B cell (primary cell): ENCODE measurements at places on chromosomes 2 and 18.

- no peaks in the 10 kb centered on the region for H3K4me1 ChIP-seq
- H3K27me3 ChIP-seq = no peaks in the 10 kb centered on the region
- DNase-seq = no peak
- no peak overlapping the region for H3K4me3 ChIP-seq
- no peaks in the 10 kb centered on the region for H3K36me3 ChIP-seq
- H3K27ac ChIP-seq = no peak overlapping the region
Observed at GRCh38 chr18:48228841-48229240, 180.3 kb downstream of the ZBTB7C start.

DNA sequence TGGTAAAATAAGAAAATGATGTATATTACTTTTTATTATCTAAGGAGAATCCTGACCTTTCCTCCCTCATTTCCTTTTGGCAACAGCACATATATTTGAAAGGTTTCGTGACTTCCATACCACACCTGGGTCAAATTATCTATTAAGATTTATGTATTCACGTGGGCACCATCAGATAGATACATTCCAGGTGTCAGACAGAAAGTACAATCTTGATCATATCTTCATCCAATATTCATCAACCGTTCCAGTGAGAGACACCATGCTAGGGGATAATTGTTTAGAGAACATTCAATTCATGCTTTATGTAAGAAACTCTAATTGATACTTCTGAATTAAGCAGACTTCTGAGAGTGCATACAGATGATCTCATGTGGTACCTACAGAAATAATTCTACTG is 73.7 kb downstream of the SCN9A start:
- no peaks in the 10 kb centered on the region for H3K36me3 ChIP-seq
- no peak overlapping the region for H3K27ac ChIP-seq
- no peak for DNase-seq
- no peaks in the 10 kb centered on the region for H3K4me1 ChIP-seq
- H3K4me3 ChIP-seq = no peak overlapping the region

- H3K4me3 ChIP-seq = peak overlapping the region; percentile 60
- H3K36me3 ChIP-seq = peaks cover 32% of the 10 kb centered on the region
- H3K27me3 ChIP-seq = no peaks in the 10 kb centered on the region
Observed at GRCh38 chr2:231709636-231709980, 1.3 kb downstream of the PTMA start.

DNA sequence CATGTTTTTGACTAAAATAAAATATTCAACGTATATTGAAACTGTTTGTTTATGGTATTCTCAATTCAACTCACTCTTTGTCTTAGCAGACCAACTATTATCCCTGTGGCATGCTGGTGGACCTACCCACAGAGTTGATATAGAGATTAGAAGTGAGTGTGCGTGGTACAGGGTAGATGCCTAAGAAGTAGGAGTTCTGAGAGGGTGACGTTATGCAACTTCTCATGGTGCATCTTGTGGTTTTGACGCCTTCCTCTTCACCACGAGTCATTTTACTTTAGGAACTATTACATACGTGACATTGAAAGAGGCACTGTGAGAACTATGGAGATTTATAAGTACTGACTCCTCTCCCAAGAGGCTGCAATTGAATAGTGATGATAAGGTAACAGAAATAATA is 26.6 kb upstream of the NAPG start:
- H3K36me3 ChIP-seq = no peaks in the 10 kb centered on the region
- no peak overlapping the region for H3K4me3 ChIP-seq
- no peaks in the 10 kb centered on the region for H3K27me3 ChIP-seq
- no peaks in the 10 kb centered on the region for H3K4me1 ChIP-seq
- no peak overlapping the region for H3K27ac ChIP-seq
- no peak for DNase-seq

- H3K27me3 ChIP-seq = no peaks in the 10 kb centered on the region
- DNase-seq = no peak
- no peak overlapping the region for H3K27ac ChIP-seq
- no peaks in the 10 kb centered on the region for H3K36me3 ChIP-seq
- no peaks in the 10 kb centered on the region for H3K4me1 ChIP-seq
Observed at GRCh38 chr18:66638856-66639629, 35.2 kb upstream of the CDH19 start.

DNA sequence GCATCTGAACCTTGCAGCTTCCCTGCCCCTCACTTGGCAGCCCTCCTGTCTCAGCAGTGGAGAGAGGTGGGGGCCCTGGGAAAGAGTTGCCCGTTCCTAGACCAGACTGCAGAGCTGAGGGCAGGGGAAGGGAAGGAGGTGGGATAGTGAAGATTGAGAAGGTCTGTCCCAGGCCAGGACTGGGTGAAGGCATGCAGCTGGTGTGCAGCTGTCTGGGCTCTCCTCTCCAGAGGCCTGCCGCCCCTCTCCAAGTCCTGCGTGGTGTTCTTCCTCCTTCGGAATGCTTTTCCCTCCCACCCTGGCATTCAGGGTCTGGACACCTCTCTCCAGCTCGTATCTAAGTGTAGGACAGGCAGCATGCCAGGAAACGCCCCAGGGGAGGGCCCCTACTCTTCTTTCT is 323.5 kb downstream of the CELF4 start:
- no peaks in the 10 kb centered on the region for H3K36me3 ChIP-seq
- no peak overlapping the region for H3K4me3 ChIP-seq
- no peak overlapping the region for H3K27ac ChIP-seq
- no peak for DNase-seq
- H3K27me3 ChIP-seq = no peaks in the 10 kb centered on the region

DNA sequence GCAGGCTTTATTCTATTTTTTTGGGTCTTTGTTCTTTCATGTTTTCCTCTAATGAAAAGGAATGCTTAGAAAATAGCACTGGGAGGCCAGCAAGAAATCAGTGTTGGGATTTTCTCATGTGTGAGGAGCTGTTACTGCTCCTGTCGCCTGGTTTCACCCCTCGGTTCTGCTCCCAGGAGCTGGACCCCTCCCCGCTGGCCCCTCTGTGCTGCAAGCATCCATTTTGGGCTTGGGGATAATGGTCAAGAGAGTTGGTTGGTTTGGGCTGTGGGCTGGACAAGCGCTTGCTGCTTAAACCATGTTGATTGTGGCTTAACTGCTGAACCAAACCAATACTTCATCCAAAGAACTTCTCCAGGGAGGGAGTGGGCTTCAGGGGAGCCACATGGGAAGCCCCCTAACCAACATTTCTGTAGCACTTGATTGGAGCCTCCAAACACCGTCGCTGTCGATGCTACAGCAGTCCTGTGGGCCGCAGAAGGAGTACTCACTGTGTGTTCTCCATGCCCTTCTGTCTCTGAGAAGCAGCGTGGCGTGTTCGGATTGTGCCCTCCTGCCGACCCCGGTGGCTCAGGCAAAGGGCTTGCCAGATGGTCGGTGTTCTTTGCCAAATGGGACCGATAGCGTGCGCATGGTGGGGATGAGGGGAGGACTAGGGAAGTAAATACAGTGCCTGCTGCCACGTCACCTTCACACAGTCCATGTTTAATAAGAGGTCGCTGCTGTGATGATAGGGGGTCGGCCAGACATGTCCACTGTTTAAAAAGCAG is 40.0 kb downstream of the AGAP1 start:
- H3K4me3 ChIP-seq = no peak overlapping the region
- H3K36me3 ChIP-seq = no peaks in the 10 kb centered on the region
- DNase-seq = no peak
- no peaks in the 10 kb centered on the region for H3K27me3 ChIP-seq
- H3K27ac ChIP-seq = no peak overlapping the region
- no peaks in the 10 kb centered on the region for H3K4me1 ChIP-seq

DNA sequence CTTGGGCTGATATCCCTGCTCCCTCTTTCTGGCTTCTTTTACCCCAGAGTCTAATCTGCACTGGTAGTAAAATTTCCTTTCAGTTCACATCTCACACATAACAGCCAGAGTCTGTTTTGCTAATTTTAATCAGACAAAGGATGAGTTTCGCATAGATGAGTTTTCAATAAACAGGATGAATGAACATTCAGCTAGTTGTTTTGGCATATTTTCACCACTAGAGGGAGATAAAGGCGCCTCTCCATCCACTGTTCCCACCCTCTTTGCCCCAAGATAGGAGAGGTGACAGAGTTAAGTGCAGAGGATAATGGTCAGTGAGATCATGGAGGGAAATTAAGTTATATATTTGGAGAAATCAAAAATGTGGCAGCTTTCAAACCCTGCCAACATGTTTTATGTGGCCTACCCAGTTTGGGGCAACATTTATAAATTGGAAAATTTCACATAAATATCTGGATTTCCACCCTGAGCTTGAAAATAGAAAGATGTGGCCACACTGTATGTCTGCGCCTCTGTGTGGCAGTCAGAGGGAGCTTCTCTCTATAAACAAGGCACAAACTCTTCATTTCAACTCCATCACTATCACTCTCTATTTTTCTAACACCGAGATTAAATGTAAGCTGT is 48.5 kb upstream of the DTNA start:
- peak; percentile 20 for DNase-seq
- H3K4me1 ChIP-seq = no peaks in the 10 kb centered on the region
- no peak overlapping the region for H3K27ac ChIP-seq
- no peaks in the 10 kb centered on the region for H3K36me3 ChIP-seq

DNA sequence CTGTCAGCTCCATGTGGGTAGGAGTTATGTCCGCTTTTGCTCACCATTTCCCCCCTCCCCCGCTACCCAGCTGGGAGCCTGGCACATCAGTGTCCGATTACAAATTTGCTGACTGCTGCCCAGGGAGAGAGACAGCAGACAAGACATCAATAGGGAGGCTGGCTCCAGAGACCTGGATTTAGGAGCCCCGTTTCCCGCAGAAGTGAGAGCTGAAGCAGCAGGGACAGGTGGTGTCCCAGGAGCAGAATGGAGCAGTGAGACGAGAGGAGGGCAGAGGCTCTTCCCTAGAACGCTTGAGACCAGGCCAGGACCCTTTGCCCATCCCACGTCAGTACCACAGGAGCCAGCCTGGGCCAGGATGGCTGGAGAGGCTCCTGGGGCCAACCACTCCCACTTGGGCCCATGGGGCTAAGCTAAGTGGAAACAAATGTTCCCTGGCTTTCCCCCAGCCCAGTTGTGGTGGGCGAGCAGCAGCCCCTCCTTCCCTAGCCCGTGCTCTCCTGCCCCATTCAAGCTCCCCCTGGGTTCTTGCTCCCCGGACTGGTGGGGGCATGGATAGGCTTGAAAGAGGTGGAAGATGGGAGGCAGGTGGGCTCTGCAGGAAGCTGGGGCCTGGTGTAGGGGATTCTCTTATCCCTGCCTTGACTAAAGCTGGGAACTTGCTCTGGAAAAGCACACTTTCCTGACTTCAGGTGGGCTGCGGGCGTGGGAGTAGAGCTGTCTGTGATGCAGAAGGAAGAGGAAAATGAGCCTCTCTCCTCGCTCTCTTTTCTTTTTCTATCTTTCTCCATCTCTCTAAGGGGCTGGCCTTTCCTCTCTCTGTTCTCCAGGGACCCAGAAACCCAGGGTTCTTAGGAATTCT is 4.1 kb upstream of the WNT6 start:
- no peaks in the 10 kb centered on the region for H3K36me3 ChIP-seq
- peaks cover 77% of the 10 kb centered on the region for H3K27me3 ChIP-seq
- no peak for DNase-seq

DNA sequence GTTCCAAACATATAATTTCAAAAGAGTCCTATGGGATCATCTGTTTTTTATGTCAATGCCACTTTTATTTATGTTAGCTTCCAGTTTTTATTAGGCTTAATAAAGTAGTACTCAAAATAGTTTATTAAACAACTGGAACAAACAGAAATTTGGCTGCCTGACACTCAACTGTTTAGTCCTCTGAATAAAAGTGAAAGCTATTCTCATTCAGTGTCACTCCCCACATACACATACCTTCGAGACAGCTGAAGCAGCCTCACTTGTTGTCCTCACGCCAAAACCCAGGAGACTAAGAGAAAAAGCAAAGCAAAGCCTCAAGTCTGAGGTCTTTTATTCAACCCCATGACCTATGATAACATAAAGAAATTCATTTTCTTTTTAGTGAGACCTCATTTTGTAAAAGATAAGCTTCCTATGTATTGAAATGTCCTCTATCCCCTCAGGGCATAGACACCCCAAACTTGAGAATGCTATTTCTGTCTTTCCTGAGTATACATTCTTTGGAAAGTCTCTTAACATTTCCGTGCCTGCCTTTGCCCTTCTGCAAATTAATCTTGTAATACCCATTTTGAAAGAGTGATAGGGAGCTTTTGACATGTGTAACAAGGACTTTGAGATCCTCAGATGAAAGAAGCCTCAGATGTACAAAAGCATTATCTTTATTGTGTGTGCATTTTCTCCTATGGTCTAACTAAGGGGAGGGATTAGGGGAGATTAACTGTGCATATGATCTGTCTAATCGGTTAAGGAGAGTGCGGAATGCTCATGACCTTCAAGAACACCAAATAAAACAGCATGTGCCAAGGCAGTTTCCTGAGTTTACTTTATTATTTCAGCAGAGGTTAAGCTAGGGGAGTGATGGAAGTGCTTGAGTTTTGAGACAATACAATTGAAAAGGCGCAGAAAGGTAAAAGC is 1523.7 kb upstream of the PIK3C3 start:
- H3K36me3 ChIP-seq = no peaks in the 10 kb centered on the region
- DNase-seq = no peak
- no peak overlapping the region for H3K4me3 ChIP-seq
- no peaks in the 10 kb centered on the region for H3K27me3 ChIP-seq
- no peak overlapping the region for H3K27ac ChIP-seq

- no peak overlapping the region for H3K27ac ChIP-seq
- H3K4me1 ChIP-seq = no peaks in the 10 kb centered on the region
- no peak for DNase-seq
- no peaks in the 10 kb centered on the region for H3K27me3 ChIP-seq
- H3K36me3 ChIP-seq = no peaks in the 10 kb centered on the region
- H3K4me3 ChIP-seq = no peak overlapping the region
Observed at GRCh38 chr2:133167990-133168389, 400.3 kb downstream of the NCKAP5 start.

GRCh38 chr18:2538236-2538635 is 33.1 kb downstream of the METTL4 start:
- peaks cover 6% of the 10 kb centered on the region for H3K36me3 ChIP-seq
- H3K4me3 ChIP-seq = no peak overlapping the region
- no peaks in the 10 kb centered on the region for H3K27me3 ChIP-seq
- no peak overlapping the region for H3K27ac ChIP-seq

GRCh38 chr2:105783972-105784371 is 39.3 kb downstream of the NCK2 start:
- H3K4me3 ChIP-seq = no peak overlapping the region
- no peak for DNase-seq
- H3K4me1 ChIP-seq = peaks cover 79% of the 10 kb centered on the region
- H3K27me3 ChIP-seq = no peaks in the 10 kb centered on the region
- H3K36me3 ChIP-seq = peaks cover 33% of the 10 kb centered on the region
- H3K27ac ChIP-seq = no peak overlapping the region

GRCh38 chr2:43224571-43225092 is 1.8 kb downstream of the ZFP36L2 start:
- no peaks in the 10 kb centered on the region for H3K36me3 ChIP-seq
- no peaks in the 10 kb centered on the region for H3K27me3 ChIP-seq
- peak; percentile 79 for DNase-seq

GRCh38 chr2:96470109-96470508 is 35.0 kb downstream of the NEURL3 start:
- H3K4me3 ChIP-seq = no peak overlapping the region
- DNase-seq = no peak
- H3K27ac ChIP-seq = no peak overlapping the region
- H3K36me3 ChIP-seq = no peaks in the 10 kb centered on the region

DNA sequence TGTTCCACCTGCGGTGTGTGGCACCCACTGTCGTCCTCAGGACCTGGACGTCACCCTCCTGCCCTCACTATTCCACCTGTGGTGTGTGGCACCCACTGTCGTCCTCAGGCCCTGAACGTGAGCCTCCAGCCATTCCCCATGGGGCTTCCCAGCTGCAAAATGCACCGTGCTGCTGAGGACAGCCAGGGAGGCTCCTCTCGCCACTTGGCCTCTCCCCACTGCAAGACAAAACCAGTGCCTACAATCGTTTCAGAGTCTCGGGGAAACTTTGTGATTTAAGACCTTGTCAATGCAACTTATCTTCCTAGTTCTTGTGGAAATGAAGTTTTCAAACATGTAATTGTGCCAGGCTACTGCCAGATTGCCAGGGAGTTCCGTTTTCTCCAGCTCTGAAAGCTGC is 319.3 kb upstream of the SALL3 start:
- no peaks in the 10 kb centered on the region for H3K4me1 ChIP-seq
- H3K27me3 ChIP-seq = no peaks in the 10 kb centered on the region
- no peaks in the 10 kb centered on the region for H3K36me3 ChIP-seq
- no peak overlapping the region for H3K4me3 ChIP-seq
- H3K27ac ChIP-seq = no peak overlapping the region
